Ammon's horn (tissue), 1 donor: ENCODE measurements at places on chromosomes 7 and 10.

GRCh38 chr10:13708256-13708990 is 121.7 kb downstream of the PRPF18 start:
- DNase-seq, result no peak

- no peak for DNase-seq
Measured at GRCh38 chr7:120028636-120029035, 244.3 kb upstream of the KCND2 start.

- no peak for DNase-seq
Measured at GRCh38 chr7:63025815-63026214, 972.8 kb upstream of the ZNF722 start.

DNA sequence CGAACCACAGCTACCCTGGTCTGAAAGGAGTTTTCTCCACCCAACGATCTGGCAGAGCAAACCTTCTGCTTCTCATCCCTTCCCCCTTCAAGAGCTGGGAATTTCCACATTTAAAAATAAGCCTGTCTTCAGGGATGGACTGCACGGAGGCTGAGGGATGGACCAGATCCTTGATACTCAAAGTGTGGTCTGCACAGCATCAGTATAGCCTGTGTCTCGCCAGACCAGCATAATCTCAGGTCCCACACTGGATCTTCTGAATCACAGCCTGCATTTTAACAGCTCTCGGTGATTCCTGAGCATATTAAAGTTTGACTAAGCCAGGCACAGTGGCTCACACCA is 7.1 kb downstream of the KCNMA1 start:
- DNase-seq, result no peak

DNA sequence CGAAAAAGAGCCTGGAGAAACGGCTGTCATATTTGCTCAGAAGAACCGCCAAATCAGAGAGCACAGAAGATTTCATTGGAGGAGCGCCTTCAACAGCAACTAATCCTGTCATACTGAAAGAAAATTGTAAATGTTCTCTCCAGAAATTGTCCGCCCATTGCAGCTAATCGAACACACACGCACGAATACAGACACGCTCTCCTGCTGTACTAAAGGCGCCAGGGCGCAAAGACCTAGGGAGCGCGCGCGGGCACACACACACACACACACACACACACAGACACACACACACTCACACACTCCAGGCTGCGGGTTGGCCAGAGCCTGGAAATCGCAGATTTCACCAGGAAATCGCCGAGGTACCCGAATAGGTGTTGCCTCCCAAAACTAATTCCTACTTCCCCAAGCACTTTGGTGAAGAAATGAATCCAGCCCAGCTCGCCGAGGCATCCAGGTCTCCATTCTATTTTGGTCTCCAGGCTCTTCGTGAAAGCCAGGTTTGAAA is at the start of gene CHRM2:
CHRM2 (plus strand) TSS at position 157 of the 505 bp plus-strand sequence. CDS start 146,214 bp downstream, outside the sequence.
- peak; percentile 17 for DNase-seq

DNA sequence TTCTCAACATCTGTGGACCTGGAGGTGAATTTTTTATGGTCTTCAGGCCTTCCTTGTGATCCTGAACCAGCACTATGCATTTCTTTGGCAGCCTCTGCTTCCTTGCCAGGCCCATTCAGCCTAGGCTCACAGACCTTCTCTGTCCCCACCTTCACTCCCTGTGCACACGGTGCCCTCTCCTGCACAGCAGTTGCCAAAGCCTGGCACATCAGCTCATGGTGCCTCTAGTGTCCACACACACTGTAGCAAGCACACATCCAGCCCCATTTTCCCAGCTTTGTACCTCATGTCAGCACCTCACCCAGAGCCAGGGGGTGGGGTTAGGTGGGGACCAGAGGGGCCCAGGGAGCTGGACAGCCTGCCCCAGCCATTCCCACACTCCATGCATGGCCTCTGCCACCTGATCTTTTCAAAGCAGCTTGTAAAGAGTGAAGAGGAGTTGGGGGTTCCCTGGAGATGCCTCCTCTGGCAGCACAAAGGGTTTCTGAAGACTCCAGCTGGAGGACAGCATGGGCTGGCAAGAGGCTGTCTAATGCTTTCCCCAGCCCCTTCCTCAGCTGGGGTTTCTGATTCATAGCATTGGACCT is 57.9 kb upstream of the TMEM72 start:
- peak; percentile 49 for DNase-seq

DNA sequence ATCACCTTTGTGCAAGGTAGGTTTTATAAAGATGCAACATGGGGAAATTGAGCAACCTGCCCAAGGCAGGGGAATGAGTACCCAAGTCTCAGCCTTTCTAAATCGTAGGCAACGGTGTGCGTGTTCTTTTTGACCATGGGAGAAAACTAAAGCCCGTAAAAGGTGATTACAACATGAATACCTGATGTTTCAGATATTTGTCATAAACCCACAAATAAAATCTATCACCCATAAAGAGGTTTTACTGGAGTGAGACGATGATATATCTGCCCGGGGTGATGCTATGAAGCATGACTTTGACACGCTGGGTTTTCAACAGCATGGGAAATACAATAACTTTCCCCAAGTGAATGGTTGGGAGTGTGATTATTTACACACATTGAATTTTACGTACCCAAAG is 406.3 kb upstream of the KLF6 start:
- no peak for DNase-seq

DNA sequence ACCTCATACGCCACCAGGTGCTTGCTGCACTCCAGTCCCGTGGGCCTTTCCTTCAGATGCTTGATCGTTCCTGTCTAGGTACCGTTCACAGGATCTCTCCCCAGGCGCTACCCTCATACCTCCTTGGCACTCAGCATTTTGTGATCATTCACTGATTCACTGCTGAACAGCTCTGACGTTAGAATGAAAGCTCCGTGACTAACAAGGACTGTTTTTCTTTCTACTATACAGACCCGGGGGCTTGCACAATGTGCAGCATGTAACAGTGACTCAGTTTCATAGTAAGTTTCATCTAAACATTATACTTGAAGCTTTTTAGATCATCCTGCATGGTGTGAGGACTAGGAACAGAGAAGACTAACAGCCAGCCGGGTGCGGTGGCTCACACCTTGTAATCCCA is 20.6 kb downstream of the KIN start:
- DNase-seq, result no peak

GRCh38 chr7:1667566-1668395 is 2.3 kb upstream of the ELFN1 start:
- DNase-seq, result no peak

DNA sequence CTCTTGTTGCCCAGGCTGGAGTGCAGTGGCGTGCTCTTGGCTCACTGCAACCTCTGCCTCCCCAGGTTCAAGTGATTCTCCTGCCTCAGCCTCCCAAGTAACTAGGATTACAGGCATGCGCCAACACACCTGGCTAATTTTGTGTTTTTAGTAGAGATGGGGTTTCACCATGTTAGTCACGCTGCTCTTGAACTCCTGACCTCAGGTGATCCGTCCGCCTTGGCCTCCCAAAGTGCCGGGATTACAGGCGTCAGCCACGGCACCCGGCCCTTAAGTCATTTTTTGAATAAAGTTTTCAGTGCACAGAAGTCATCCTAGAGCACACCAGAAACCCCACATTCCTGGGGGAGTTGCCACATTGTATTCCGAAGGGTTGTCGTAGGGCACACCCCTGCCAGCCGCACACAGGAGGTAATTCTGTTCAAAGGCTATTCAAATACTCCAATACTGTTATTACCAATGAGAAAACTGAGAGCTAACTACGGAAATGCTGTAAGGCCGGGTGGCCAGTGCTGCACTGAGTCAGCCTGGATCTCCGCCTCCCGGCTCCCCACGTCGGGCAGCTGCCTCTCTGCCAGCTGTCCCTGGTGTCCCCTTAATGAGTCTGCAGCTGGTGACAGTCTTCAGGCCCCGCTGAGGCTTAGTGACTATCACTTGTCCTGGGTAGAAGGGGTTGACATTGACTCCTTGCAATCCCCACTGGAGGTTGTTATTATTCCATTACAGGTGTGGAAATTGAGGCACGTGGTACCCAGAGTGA is 8.6 kb upstream of the RFC2 start:
- no peak for DNase-seq

DNA sequence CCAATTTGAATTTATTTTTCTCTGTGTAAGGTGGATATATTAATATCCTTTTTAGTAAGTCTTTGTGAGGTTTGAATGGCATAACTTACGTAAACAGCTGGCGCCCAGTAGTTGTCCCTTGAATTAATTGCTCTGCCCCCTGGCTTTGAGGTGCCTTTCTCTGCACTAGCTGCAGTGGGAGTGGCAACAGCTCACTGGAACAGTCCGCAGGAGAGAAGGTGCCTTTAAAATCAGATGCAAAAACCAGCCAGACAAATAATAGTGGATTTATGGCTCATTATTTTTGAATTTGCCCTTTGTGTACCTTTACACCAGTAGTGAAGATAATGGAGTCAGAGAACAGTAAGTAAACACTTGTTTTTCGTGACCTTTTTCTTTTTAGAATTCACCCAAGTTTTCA is 11.8 kb downstream of the FERD3L start:
- no peak for DNase-seq

DNA sequence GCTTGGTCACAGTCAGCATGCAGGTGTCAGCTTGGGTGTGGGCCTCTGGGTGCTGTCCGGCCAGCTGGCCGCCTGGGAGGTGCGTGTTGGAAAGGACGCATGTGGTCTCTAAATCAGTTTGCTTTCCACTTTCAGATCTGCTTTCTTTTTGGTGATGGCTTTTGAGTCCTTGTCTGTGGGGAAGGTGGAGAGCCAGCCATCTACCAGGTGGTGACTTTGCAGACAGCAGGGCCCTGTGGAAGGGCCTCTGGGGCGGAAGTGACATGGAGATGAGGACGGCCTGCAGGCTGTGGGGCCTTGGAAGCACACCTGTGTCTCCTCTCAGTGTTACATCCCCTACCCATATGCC is 59.4 kb downstream of the WDR37 start:
- DNase-seq, result no peak

- DNase-seq, result no peak
Measured at GRCh38 chr7:46830-47140, 145.6 kb upstream of the FAM20C start.

- DNase-seq, result no peak
Measured at GRCh38 chr10:12405342-12406320, 56.3 kb downstream of the CAMK1D start.

DNA sequence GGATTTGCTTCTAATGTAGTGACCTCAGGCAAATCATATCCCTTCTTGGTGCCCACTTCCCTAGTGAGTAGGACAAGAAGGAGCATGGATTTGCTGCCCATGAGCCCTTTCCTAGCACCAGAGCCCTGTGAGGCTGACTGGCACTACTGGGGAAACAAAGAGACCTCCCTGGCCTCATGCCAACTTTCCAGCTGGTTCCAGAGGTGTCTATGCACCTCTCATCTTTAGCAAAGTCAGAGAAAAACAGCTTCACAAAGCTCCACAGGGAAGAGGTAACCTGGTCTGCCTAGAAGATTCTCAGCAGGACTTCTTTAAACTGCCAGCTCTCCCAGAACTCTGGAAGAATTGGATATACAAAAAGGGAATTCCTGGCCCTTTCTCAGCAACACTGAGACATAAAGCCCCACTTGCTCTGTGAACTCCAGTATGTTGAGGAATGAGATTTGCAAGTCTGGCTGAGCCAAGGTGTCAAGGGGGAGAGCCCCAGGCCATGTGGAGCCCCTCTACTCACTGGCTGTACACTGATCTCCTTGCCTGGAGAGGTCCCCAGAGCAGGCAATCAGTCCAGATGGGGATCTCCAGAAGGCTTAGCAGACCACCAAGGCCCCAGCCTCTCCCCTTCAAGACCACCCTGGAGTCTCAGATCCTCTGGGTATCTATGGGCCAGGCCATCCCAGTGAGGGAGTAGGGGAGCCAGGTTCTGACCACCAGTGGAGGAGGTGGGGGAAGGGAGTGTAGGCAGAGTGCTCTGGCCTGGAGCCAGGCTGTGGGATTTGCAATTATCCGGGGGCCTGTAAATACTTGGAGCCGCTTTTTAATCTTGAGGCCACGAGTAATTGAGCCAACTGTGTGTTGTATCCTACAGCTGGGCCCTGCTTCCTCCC is 24.4 kb upstream of the RBM20 start:
- DNase-seq, result no peak

DNA sequence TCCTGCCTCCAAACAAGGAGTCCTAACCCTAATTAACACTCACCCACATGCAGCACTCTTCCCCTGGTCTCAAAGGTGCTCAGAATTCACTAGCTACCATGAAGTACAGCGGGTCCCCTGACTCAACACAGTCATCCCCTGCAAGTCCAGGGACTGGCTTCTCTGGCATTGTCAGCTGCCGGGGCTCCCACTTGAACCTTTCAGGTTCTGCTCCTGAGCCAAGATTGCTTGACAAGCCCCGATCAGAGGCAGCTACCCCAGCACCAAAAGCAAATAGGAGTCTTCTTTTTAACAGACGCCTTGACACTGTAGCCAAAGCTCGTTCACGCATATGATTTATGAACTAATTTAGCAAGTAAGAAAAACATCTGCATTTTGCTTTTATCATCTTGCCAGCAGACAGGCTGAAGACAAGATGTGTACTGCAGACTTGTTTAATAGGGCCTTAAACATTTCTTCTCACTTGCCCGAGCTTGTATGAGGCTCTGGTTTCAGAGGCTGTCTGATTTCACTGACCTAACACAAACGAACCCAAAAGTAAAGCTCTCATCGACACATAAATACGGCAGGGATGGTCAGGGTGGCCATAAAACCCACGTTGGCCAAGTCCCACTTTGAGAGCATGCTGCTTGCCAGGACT is 67.6 kb upstream of the ADAM12 start:
- no peak for DNase-seq

- DNase-seq, result no peak
Measured at GRCh38 chr10:98258683-98259454, 9.1 kb downstream of the LOXL4 start.

DNA sequence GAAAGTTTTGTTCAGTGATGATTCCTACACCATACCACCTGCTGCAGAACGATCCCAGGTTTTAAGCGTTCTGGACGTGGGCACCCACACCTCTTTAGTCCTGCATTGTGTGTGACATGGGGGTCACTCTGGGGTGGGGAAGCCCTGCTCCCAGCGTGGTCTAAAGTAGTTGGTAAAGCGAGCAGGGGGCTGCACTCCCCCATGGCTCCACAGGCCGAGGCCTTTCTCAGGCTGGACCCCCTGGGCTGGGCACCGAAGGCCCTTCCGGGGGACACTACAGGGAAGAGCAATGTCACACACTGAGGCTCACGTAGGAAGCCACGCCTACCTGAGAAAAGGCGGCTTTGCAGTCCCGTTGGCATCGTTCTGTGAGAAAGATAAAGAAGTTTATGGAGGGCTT is 12.3 kb downstream of the BRI3 start:
- DNase-seq, result no peak

GRCh38 chr10:77710759-77711682 is 73.4 kb upstream of the KCNMA1 start:
- DNase-seq, result peak; percentile 83

DNA sequence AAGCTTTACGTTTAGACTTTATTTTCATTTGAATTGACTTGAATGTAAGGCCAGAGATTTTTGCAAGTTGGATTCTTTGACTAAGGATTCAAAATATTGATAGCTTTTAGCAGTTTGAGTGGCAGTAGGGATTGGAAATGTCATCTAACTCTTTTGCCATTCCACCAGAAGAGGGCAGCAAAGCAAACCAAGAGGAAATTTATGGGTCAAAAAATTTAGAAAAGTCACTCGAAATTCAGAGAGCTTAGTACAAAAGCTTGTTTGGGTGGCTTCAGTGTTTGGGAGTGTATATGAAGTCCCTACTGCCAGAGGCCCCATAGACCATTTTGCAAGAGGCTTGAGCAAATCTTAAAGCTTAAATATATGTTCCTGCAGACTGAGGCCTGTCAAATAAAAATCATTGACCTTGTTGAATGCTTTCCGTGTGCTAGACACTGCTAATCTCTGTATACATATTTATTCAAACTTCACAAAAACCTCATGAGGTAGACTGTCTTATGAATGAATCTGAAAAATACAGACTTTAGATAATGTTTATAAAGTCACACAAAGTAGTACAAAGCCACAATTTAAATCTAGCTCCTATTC is 44.6 kb upstream of the RSBN1L start:
- peak; percentile 52 for DNase-seq

- DNase-seq, result peak; percentile 91
Measured at GRCh38 chr10:71713135-71714030, 6.2 kb downstream of the C10orf105 start.
